ENCODE measurements at places on chromosomes 5 and 9. TPM values are rescaled to one million over a fixed set of nuclear protein-coding genes. Genes with fewer than 3 reads are reported as not detected.

The ANKRD31 gene
- total RNA-seq, result under 0.01 TPM

The PCDHGB4 gene
- 17.4 TPM for total RNA-seq

The DMRT3 gene
- not detected for total RNA-seq

The HTR1A gene
- not detected for total RNA-seq

The SLC25A2 gene
- total RNA-seq, result not detected

The NR4A3 gene
- total RNA-seq, result 1.5 TPM

- no peak for DNase-seq
Measured at GRCh38 chr5:77846422-77847128, 70.4 kb upstream of the TBCA start.

GRCh38 chr5:851553-851952 lies 767 bp upstream of the ZDHHC11 start:
- no peak for DNase-seq

- no peak for DNase-seq
Measured at GRCh38 chr9:124477211-124477647, 27.0 kb downstream of the ADGRD2 start.

DNA sequence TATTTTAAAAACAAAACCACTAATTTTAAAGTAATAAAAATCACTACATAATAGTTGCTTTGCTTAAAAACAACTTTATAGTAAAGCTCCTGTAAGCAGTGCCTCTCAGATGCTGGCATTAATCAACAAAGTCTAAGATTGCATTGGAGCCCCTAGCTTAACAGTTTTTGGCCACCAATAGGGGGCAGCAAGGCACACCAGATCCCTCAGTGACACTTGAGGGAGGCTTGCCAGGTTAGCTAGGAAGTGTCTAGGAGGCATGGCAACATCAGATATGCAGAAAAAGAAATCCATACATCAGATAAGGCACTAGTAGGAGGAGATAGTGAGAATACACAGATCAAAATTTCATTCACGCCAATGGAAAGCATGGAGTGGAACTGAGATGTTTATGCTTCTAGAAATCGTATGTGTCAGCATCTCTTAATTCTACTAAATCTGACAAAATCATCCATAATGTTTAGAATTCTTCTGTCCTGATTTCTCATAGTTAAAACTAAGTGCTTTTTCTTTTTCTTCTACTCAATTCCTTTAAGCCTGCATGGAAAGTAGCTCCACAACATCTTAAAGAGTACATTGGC lies 73.6 kb upstream of the PAM start:
- peak; percentile 79 for DNase-seq

DNA sequence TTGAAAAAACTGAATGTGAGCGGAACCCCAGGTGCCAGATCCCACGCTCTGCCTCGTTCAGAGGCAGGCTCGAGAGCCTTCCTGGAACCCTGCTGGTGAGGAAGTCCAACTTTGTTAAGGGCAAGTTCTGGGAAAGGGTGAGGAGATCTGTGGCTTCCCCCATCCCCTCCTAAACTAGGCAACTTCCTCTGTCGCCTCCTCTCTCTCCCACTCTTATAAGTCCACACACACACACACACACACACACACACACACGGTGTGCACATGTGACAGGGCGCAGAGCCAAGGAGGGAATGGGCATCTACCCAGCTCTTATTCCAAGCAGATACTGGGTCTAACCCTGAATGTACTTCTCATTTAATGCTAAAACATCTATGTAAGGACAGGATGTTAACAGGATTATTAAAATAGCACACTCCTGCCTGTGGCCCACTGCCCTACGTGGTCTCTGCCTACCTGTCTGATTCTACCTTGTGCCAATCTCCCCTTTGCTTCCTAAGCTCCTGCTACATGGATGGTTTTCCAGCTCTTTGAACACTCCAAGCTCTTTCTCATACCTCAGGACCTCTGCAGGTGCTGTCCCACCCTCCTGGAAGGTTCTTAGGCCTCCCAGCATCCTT lies 72.4 kb upstream of the FBXW11 start:
- DNase-seq, result peak; percentile 75

- no peak for DNase-seq
Measured at GRCh38 chr5:127568166-127568565, 50.7 kb downstream of the PRRC1 start.

GRCh38 chr9:96062854-96063253 lies 187.4 kb downstream of the ERCC6L2 start:
- DNase-seq, result no peak

DNA sequence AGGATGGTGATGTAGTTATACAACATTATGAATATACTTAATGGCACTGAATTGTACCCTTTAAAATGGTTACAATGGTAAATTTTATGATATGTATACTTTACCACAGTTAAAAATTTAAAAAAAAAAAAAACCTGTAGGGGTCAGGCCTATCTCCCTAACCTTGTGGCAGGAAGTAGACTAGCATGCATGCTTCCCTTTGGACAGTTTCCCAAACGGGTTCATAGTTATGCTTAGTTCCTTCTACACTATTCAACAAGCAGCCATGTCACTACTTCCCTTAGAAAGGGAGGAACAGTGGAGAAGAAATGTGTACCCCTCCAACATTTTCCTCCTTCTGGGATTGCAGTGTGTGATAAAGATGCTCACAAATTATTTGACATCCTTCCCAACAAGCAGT lies 32.5 kb downstream of the IDNK start:
- no peak for DNase-seq

DNA sequence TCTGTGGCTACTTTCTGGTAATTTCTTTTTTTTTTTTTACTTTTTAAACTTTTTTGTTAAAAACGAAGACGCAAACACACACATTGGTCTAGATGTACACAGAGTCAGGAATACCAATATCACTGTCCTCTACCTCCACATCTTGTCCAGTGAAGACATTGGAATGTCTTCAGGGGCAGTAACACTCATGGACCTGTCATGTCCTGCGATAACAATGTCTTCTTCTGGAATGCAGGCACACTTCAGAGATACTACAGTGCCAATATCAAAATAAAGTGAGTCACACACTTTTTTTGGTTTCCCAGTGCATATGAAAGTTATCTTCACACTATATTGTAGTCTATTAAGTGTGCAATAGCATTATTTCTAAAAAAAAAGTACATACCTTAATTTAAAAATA lies 175.9 kb downstream of the ARRDC3 start:
- DNase-seq, result peak; percentile 21

GRCh38 chr5:108129129-108129528 lies 252.8 kb downstream of the FBXL17 start:
- DNase-seq, result no peak

- DNase-seq, result no peak
Measured at GRCh38 chr9:81171689-81172088, 517.7 kb downstream of the TLE1 start.

DNA sequence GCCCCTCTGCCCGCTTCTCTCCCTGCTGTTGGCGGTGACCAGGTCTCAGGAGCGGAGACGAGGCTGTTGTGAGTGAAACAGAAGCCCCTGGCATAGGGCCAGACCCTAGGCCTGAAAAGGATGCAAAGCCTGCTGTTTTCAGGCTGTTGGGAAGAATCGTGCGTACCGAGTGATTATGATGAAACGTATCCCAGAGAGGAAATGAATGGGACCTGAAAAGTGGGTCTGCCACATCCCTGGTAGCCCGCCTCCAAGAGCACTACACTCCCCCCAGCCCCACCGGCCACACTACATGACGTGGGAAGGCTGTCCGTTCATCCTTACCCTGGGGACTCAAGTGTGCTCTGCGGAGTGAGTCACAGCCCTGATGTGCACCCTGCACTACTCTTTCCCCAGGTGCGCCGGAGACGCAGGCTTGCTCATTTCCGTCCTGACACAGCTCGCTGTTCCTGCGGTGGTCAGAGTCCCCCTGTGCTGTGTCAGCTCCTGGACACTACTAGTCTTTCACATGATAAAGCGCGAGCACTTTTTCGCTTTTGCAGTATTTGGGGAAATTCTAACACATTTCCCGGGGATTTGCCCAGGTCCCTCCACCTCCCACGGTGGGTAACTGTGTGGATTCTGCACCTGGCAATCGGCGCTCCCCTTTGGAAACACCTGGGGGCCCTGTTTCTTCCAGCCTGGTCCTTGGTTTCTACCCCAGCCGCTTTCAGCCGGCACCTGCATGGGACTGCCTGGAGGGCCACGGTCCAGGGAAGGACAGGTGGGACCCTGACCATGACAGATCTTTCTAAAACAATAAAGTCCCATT lies 91.5 kb downstream of the ANKRD33B start:
- no peak for DNase-seq

GRCh38 chr5:177429248-177430040 lies 3.0 kb downstream of the GRK6 start:
- DNase-seq, result peak; percentile 15

Measured in cardiac muscle cell (in vitro differentiated cells and primary cell).